ENCODE measurements at places on chromosomes 4 and X.

- no peak for DNase-seq
Observed at GRCh38 chr4:7045961-7046921, 3.1 kb downstream of the TADA2B start.

- no peak for DNase-seq
Observed at GRCh38 chrX:154036513-154036912, 16.8 kb upstream of the IRAK1 start.

GRCh38 chr4:5883916-5884315 is 9.0 kb downstream of the CRMP1 start:
- DNase-seq, result no peak

DNA sequence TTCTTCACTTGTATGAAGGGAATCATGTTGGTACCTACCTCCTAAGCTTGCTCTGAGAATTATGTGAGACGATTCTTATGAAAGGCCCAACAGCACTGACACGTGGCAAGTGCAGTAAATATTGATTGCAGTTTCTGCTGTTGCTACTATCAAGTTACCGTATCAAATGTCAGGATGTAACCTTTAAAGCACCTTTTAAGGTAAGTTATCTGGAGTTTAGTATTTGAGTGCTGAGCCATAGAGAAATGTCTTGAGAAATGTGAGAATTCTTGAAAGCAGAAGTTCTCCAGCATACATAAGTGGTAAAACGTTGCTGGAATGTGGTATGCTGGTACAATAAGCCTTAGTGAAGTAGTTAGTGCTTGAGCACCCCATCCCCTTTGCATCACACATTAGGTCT is 90.4 kb downstream of the PHOX2B start:
- DNase-seq, result no peak

DNA sequence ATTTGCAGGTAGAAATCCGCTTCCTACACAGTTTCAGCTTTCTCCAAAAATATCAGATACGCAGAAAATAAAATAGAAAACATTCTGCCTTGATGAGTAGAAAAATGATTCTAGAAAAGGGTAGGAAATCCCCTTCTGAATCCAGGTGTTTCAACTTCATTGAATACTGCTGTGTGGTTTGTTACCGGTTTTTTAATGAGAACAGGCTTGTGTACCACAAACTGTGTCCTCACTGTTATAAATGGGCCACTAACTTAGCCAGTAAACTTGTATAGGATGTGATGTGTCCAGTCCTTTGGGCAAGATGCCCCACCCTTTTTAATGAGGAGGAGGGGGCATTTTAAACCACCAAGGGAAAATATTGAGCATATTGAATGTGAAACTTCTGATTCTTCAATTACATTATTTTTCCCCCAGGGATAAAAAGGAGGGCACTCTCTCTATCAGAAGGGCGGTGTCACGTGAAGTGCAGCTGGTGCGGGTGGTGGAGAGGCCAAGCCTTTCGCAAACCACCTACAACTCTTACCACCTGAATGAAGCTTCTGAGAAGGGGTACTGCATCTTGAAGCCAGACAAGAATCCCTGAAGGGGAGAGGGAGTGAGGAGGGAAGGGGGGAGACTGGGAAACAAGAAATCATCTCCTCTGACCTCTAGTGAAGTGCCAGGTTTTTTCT is 4.5 kb downstream of the CXXC4 start:
- DNase-seq, result no peak

DNA sequence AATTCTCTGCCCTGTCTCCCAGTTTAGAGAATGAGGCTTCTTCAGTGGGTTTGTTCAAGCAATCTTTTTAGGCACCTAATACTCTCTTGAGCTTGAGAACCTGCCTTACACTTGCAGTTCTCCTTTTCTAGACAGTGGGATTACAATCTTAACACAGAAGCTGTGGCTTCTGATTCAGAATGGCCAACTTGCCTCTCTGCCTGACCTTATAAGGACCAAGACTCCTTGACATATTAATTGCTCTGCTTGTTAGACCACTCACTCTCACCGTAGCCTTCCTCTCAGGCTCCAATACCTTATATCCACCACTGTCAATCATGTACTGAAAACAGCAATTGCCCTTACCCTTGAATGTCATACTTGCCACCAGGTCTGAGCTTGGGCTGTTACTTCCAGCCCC is 338.7 kb upstream of the MAOA start:
- DNase-seq, result no peak

- peak; percentile 28 for DNase-seq
Observed at GRCh38 chr4:148442832-148443511, 758 bp upstream of the NR3C2 start.

- no peak for DNase-seq
Observed at GRCh38 chr4:127781300-127782024, 660 bp upstream of the HSPA4L start.

DNA sequence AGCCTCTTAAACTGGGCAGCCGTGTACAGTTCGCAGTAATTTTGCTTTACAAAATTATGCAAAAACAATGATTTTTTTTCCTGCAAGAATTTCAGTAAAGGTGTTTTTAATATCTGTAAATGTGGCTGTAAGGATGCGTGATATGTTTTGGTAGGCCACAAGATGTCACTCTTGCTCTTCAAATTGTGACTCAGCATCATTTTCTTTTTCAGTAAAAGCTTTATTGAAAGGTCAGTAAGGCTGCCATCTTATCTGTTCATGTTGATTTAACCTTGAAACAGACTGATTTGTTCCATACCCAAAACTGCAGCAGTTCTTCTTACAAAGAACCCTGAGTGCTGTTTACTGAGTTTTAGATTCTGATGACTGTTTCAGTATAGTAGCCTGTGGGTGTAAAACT is 39.9 kb downstream of the TXLNG start:
- DNase-seq, result no peak

GRCh38 chrX:71619986-71620385 is 1.7 kb upstream of the CXCR3 start:
- no peak for DNase-seq

DNA sequence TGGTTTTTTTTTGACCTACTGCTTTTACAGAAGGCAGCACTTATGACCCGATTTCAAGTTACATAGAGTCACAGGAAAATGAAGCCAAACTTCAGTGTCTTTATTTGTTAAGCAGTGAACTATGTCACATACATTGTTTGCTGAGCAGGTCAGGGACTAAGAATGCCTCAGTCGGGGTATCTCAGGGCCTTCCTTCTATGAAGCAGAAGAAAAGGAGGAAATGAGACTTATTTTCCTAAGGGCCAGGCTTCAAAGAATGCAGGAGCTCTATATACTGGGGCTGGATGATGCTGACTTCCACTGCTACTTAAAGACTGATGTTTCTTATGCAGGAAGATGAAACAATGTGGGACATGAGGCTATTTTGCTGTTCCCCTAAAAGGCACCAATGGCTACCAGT is 558.4 kb upstream of the IGFBP7 start:
- no peak for DNase-seq

- DNase-seq, result no peak
Observed at GRCh38 chrX:40845331-40845911, 110.1 kb upstream of the MED14 start.

- no peak for DNase-seq
Observed at GRCh38 chrX:47273011-47273730, 40.4 kb downstream of the USP11 start.

GRCh38 chr4:99395595-99396364 is 39.4 kb downstream of the ADH7 start:
- no peak for DNase-seq

- no peak for DNase-seq
Observed at GRCh38 chr4:17647927-17648326, 33.5 kb downstream of the MED28 start.

DNA sequence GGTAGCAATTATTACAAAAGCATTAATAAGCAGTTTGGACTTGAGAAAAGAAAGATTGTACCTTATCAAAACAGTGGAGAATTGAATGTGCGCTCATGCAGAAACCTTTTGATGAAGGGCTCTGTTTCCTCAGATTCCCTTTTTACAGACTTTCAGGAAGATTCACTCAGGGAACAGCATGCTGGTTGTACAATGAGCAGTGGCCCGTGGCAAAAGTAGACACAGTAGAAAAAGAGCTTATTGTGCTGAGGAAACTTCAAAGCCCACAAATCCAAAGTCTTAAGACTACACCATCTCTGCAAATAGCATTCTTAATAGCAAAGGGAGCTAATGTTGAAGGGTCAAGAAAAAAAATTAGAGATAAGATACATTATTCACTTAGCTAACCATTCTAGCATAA is 858.9 kb downstream of the PDHA2 start:
- no peak for DNase-seq

DNA sequence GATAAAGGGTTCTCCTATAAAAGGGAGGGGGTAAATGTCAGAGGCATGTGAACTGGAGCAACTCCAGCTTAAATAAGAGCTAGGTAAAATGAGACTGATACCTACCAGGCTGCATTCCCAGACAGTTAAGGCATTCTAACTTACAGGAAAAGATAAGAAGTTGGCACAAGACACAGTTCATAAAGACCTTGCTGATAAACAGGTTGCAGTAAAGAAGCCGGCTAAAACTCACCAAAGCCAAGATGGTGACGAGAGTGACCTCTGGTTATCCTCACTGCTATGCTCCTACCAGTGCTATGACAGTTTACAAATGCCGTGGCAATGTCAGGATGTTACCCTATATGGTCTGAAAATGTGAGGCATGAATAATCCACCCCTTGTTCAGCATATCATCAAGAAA is 13.1 kb upstream of the SULT1B1 start:
- DNase-seq, result no peak

GRCh38 chrX:22246620-22247019 is 26.1 kb upstream of the CBLL2 start:
- no peak for DNase-seq

DNA sequence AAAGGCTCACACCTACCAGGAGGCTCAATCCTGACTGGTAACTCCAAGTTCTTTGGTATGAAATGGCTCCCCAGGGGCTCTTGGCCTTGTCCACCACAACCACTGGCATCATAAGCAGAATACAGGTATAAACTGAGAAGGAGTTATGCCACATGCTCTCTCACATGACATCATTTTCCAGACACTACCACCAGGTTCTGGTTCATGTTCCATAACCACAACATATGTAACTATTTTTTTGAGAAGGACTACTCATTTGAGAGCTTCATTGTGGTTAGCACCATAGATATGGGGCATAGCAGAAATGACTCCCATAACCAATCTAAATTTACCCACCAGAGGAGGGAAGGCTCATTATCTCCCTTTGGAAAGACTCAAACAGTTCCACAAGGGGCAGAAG is 19.6 kb downstream of the PRDM5 start:
- no peak for DNase-seq

- DNase-seq, result no peak
Observed at GRCh38 chr4:78749258-78749971, 26.7 kb upstream of the BMP2K start.

DNA sequence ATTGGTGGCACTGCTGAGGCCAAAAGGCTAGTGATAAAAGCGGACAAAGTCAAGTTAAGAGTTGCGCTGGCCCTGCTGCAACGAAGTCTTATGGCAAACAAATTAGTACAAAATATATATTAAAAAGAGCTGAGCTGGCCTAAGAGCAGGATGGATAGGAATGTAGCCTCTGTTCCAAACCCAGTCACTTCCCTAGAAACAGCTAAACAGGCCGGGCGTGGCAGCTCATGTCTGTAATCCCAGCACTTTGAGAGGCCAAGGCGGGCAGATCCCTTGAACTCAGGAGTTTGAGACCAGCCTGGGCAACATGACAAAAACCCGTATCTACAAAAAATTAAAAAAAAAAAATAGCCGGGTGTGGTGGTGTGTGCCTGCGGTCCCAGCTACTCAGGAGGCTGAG is 32.4 kb upstream of the UGDH start:
- no peak for DNase-seq

DNA sequence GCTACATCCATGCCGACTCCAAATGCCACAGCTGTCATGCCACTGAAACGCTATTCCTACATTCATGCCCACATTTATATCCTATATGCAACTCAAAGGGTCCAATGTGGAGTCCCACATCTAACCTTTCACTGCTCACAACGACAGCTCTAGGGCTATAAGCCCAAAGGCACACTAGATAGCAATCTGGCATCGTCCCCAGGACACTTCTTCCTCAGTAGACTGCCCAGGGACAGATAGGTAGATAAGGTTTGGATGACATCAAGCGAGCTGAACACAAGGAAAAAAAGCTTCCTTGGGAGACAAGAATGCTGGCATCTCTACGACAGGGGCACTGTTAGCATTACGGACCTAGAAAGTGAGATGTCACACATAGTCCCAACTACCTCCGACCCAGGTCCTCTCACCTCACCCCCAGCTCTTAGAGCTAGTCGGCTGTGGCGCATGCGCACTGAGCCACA is 685 bp downstream of the RAB9B start:
- DNase-seq, result no peak

GRCh38 chrX:39133971-39134370 is 332.7 kb downstream of the MID1IP1 start:
- DNase-seq, result no peak

DNA sequence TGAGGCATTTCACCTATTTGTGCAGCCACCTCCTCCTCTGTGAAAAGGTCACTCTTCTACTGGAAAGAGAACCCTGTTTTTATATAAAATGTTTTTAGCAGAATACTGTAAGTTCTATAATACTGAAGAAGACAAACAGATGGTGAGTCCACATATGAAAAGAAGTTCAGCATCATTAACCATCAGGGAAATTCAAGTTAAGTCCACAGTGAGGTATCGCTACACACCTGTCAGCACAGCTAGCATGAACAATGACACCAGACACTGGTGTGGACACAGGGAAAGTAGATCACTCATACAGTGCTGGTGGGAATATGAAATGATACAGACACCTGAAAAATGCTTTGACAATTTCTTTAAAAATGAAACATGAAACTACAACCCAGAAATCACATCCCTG is 133.0 kb downstream of the MAD2L1 start:
- DNase-seq, result no peak

GRCh38 chrX:66007851-66008250 is 32.0 kb downstream of the VSIG4 start:
- DNase-seq, result no peak

DNA sequence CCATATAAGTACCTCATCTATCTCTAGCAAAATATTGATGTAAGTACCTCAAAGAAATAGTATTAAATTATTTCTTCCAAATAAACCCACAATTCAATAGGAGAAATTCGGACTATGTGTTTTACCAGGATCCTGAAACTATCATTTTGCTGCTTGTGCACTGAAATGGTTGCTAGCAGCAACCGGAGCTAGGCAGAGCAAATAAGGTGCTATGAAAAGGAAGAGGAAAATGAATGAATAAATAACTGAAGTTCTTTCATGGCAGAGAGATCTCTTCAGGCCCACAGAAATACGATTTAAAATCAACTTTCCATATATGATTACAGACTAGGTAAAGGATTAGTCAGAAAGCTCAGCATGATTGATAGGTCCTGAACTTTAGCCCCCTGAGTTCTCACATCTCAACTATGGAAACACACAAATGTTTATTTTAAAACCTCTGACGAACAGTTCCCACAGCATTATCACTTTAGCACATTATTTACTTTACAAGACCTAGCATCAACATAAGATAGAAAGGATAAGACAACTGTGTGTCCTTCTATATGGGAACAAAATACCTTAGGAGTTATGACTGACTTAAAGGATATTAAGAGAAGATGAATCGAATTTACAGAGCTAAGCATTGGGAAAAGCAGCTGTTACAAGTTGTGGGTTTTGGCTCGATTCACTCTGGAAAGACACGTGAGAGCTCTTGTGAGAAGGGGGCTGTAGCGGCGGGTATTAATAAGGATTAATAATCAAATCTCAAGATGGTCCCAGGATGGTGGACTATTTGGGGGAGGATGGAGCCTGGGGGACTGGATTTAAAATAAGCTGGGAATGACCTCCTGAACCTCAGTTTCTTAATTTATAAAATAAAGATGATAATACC is 104.3 kb downstream of the CORIN start:
- no peak for DNase-seq

GRCh38 chr4:173258866-173259265 is 75.3 kb downstream of the HMGB2 start:
- DNase-seq, result no peak

Data from activated naive CD4-positive, alpha-beta T cell (primary cell).